Lung (tissue), 17 donors: ENCODE measurements at places on chromosomes 5 and 9. TPM values are rescaled to one million over a fixed set of nuclear protein-coding genes. Genes with fewer than 3 reads are reported as not detected.

The NKD2 gene
- total RNA-seq: 9.9 TPM

GRCh38 chr5:66903709-66904108 is 292.9 kb downstream of the CD180 start:
- H3K27ac ChIP-seq: no peak overlapping the region
- H3K4me3 ChIP-seq: no peak overlapping the region
- H3K36me3 ChIP-seq: no peaks in the 10 kb centered on the region
- DNase-seq: no peak

DNA sequence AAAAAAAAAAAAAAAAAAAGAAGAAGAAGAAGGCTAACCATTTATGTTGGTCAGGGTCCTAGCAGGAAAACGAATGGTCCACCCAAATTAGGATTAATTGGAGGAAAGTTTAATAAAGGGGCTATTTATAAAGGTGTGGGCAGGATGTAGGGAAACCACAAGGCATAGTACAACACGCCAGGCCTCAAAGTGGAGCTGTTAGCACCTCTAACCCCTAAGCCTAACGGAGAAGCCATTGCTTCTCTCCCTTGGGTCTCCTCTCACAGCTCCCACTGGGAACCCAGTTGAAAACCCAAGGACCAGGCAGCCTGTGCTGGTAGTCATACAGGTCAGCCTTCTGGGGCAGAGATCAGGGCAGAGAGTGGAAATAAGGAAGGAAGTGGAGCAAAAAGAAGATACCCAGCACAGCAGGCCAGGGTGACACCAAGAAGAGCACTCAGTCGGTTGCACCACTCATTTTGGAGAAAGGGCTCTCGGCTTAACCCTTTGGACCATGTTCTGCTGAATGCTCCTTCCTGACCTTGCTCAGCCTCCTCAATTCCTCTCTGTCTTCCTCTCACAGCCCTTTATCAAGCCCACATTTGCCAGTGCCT is 8.8 kb upstream of the GLIPR2 start:
- peaks cover 2% of the 10 kb centered on the region for H3K36me3 ChIP-seq
- no peaks in the 10 kb centered on the region for H3K27me3 ChIP-seq
- H3K4me3 ChIP-seq: no peak overlapping the region
- H3K27ac ChIP-seq: peak overlapping the region; percentile 64

GRCh38 chr5:90558344-90559192 is at the start of gene ADGRV1:
Gene ADGRV1, plus strand, starts transcription at chr5:90558797. Its CDS starts 99 bp downstream, at chr5:90558896.
- H3K27ac ChIP-seq: peak within 1 kb of the TSS; percentile 70
- no peaks in the 10 kb centered on the region for H3K36me3 ChIP-seq
- peaks cover 23% of the 10 kb centered on the region for H3K27me3 ChIP-seq
- H3K4me1 ChIP-seq: peaks cover 15% of the 10 kb centered on the region

The PCDHGB5 gene
- total RNA-seq: 10.0 TPM

The WDR38 gene
- 28.9 TPM for total RNA-seq

DNA sequence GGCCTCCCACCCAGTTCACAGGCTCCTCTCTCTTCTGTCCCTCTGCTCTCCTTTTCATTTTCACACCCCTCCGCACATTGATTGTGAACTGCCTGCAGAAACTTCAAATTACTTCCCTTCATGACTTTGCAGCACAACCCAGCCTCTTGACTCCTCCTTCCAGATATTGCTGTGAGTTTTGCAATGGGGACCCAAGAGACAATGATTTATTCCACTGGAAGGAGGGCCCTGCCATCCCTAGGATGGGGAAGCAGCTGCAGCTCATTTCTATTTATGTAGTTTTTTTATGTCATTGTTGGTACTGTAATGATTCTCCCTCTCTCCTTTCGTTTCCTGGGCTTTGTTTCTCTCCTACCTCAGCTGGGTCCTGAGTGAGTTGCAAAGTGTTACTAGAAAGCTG is 364.9 kb downstream of the ICE1 start:
- no peak for DNase-seq
- H3K27ac ChIP-seq: no peak overlapping the region
- no peak overlapping the region for H3K4me3 ChIP-seq
- H3K4me1 ChIP-seq: no peaks in the 10 kb centered on the region
- H3K36me3 ChIP-seq: no peaks in the 10 kb centered on the region

GRCh38 chr9:75669721-75670120 is 220.8 kb upstream of the PCSK5 start:
- H3K27ac ChIP-seq: no peak overlapping the region
- DNase-seq: no peak
- H3K36me3 ChIP-seq: no peaks in the 10 kb centered on the region
- no peak overlapping the region for H3K4me3 ChIP-seq
- H3K27me3 ChIP-seq: no peaks in the 10 kb centered on the region

The OR1J2 gene
- total RNA-seq: not detected

The CCL21 gene
- total RNA-seq: 473 TPM

- DNase-seq: no peak
- H3K4me3 ChIP-seq: no peak overlapping the region
- H3K36me3 ChIP-seq: no peaks in the 10 kb centered on the region
- H3K27me3 ChIP-seq: no peaks in the 10 kb centered on the region
- H3K4me1 ChIP-seq: peaks cover 11% of the 10 kb centered on the region
Measured at GRCh38 chr5:9516591-9516990, 29.3 kb downstream of the SEMA5A start.

GRCh38 chr5:133757396-133757945 is 145.1 kb upstream of the FSTL4 start:
- no peak overlapping the region for H3K4me3 ChIP-seq
- no peaks in the 10 kb centered on the region for H3K4me1 ChIP-seq
- H3K36me3 ChIP-seq: no peaks in the 10 kb centered on the region
- H3K27me3 ChIP-seq: no peaks in the 10 kb centered on the region
- H3K27ac ChIP-seq: no peak overlapping the region

GRCh38 chr5:83864652-83865051 is 144.0 kb upstream of the HAPLN1 start:
- no peaks in the 10 kb centered on the region for H3K4me1 ChIP-seq
- DNase-seq: no peak
- no peaks in the 10 kb centered on the region for H3K27me3 ChIP-seq
- no peaks in the 10 kb centered on the region for H3K36me3 ChIP-seq
- no peak overlapping the region for H3K4me3 ChIP-seq

GRCh38 chr5:74357827-74358226 is 282.7 kb downstream of the ENC1 start:
- no peaks in the 10 kb centered on the region for H3K27me3 ChIP-seq
- DNase-seq: no peak
- H3K4me3 ChIP-seq: no peak overlapping the region
- no peaks in the 10 kb centered on the region for H3K36me3 ChIP-seq
